ENCODE measurements at places on chromosomes 7 and 10.

GRCh38 chr10:96835899-96836298 is 3.8 kb downstream of the LCOR start:
- peak; percentile 5 for DNase-seq

- DNase-seq, result no peak
These were observed 1.1 kb downstream of the VWC2 start for GRCh38 chr7:49774459-49775064.

DNA sequence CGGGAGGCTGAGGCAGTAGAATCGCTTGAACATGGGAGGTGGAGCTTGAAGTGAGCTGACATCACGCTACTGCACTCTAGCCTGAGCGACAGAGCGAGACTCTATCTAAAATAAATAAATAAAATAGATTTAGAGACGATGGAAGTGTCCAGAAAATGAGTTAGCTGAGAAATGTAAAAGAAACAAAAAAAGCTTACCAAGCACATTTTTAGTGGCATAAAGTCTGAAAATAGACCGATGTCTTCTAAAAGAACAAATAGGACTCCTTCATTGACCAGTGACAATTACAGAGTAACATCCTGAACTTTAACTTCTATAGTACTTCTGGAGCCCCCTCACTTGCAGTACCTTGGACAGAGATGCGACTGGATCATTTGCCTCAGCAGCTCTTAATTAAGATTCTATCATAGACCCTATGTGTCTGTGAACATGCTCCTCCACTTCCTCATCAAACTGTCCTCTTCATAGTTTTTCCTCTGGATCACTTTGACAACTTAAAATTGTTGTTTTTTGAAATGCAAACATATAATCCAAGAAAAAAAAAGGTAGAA is 25.2 kb upstream of the SRPK2 start:
- DNase-seq, result no peak

GRCh38 chr7:55172161-55172560 is 153.3 kb downstream of the EGFR start:
- no peak for DNase-seq

DNA sequence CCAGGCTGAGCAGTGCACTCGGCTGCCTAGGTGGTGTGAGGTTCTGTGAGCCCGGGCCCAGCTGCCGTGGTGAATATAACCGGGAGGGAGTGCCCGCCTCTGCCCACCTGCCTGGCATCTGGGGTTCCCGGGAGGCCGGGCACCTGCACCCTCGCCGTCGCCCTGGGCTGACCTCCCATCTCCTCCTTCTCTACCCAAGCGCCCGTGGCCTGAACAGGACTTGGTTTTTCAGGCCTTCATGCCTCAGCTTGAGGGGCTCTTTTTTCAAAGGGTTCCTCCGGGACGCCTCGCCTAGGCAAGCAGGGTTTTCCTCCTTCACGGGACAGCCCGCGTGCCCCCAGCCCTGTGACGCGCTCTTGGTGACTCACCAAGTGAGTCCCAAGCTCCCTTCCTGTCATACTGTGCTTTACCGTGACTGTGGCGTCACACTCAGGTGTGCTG is 9.9 kb downstream of the INPP5A start:
- no peak for DNase-seq

DNA sequence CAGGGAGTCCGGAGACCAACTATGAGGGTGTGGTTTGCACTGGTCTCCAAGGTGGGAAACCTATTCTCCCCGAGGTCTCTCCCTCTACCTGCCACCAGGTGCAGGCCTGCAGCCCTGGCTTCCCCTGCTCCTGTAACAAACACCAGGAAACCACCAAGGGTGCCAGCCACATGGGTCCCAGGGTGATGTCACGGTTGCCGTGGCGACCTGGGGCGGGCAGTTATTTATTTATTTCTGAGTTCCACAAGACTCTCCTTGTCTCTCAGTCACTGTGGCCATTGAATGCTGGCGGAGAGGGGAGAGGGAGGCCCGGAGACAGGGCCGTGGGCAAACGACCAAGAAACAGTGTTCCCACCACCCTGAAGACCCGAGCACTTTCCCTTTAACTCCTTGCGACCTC is 27.0 kb downstream of the MMD2 start:
- DNase-seq, result peak; percentile 91

DNA sequence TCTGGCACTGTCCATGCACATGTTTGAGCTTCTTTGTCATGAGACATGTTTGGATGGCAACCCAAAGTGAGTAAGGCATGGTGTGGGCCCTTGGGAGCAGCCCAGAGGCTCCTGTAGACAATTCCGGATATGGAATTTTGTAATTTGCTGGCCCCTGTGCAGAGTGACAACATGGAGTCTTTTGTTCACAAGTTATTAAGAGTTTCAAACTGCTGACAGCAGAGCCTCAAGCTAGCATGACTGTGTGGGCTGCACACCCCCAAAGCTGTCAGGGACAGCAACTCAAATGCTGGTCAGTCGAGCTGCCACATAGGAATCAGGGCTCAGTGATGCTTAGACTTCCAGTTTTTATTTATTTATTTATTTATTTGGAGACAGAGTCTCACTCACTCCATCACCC is 7.0 kb upstream of the MYL7 start:
- DNase-seq, result no peak

DNA sequence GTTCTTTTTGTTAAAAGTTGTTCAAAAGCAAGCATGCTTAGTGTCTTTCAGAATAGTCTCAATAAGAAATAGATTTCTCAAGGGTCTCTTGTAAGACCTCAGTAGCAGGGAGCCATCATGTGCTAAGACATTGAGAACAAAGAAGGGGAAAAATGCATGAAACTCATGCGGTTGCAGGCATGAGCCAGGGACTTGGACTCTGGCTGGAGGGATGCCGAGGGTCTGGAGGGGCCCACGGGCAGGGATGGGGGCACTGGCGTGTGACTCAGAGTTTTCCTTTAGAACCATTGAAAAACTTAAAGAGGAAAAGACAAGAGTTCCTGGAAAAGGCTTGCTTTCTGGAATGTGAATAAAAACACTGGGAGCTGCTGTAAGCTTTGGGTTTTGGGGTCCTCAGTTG is 253.3 kb downstream of the CCDC3 start:
- DNase-seq, result no peak

- DNase-seq, result no peak
These were observed 22.3 kb downstream of the BRAF start for GRCh38 chr7:140902303-140902953.

DNA sequence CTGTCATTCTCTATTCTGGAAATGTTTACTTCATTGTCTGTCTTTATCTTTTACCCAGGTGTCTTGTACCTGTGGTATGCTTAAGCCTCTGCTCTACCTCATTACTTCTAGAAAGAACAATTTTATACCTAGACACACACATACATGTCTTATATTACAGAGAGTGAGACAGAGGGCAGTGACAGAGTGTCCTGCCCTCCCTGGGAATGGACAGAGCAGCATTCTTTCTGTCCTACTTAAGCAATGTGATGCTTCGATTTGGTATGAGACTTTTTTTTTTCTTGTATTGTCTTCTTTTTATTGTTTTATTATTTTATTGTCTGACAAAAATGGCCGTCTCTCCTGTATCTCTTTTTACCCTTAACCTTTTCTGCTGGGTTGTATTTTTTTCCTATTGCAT is 286.1 kb downstream of the EXOC4 start:
- DNase-seq, result no peak

GRCh38 chr10:46554166-46554781 is 2.2 kb downstream of the GPRIN2 start:
- DNase-seq, result no peak

DNA sequence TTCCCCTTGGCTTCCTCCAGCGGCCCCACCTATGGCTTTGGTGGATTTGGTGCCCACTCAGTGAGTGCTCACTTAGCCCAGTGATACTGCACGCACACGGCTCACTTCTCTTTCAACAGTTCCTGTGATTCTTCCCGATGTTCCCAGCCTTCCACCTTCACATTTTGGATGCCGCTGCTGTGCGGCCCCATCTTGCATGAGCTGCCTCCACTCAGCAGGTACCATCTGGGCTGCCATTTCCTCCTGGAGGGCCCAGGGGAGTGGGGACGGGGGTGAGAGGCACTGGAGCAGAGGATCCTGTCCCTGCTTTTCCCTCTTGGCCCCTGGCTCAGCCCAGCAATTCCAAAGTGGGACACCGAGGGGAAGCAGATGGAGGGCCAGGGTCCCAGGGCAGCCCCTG is 323.3 kb upstream of the ZNF32 start:
- no peak for DNase-seq

DNA sequence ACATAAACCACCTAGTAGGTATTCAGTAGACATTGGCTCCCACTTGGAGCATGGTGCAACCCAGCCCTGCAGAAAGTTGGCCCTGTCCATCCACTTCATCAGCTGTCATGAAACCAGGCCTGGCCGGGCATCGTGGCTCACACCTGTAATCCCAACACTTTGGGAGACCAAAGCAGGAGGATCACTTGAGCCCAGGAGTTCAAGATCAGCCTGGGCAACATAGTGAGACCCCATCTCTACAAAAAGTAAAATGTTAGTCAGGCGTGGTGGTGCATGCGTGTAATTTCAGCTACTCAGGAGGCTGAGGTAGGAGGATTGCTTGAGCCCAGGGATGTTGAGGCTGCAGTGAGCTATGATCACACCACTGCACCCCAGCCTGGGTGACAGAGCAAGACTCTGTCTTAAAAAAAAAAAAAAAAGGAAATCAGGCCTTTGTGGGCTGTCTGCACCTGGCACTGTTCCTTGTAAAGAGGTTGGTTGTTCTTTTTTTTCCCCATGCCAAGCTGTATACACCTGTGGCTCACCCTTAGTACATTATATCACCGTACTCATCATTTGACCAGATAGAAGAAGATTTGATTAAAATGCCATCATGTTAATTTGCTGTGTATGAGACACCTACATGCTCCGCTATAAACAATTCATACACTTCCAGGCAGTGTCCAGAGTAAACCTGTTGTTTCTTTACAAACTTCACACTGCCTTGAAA is 45.4 kb upstream of the GRID1 start:
- no peak for DNase-seq

DNA sequence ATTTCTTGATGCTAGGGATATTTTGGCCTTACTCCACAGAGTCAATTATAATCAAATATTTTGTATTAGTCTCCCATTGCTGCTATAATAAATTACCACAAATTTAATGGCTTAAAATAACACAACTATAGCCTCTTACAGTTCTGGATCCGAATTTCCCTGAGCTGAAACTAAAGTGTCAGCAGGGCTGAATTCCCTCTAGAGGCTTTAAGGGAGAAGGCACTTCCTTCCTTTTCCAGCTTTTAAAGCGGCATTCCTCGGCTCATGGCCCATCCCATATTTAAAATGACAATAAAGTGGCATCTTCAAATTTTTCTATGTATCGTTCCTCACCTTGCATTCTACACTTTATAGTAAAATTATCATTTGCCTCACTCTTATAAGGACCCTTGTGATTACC is 421.4 kb upstream of the ZWINT start:
- no peak for DNase-seq

DNA sequence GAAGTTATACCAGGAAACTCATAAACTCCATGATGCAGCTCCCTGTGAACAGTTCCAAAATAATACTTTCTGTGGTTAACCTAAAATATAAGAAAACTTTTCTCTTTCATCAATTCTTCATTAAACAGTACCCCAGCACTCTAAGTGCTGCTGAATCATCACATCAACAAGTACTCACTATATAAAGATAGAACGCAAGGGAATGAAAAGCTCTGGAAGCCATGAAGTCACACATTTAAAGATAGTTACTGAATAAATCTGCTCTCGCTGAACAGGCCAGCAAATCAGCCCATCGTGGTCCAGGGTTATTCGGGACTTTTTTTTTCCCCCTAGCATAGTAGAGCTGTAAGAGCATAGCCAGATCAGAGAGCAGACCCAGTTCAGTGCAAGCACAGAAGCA is 254.3 kb downstream of the IPMK start:
- DNase-seq, result no peak

DNA sequence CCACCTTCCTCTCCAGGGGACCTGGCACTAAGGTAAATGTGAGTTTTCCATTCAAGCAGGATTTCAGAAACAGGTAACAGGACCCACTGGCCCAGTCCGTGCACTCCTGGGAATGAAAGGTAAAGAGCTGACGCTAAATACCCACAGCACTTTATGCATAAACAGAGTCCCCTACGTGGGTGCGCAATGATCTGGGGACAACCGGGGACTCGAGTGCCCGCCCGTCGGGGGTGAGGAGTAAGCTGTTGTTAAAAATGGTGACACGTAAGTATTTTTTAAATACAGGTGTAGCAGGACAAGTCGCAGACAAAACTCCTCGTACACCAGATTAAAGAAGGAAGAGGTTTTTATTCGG is 47.2 kb upstream of the PPP2R2D start:
- no peak for DNase-seq

DNA sequence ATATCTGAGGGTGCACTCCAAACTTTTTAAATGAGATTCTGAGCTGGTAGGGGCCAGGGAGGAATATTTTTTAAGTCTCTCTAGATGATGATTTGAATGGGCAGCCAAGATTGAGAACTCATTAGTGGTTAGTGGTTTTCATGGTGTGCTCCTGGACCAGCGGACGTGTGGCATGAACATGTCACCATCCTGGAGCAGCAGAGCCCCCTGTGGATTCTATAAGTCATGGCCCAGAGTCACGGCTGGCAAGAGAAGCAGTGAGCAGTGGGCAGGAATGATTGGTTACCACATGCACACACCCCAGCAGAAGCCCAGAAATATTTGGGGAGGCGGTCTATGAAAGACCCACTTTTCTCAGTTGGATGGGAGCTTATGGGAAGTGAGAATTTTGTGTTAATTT is 21.2 kb upstream of the UCN3 start:
- peak; percentile 14 for DNase-seq

Measured in NCI-H69 (cell line).